ENCODE measurements at places on chromosomes 5 and 9.

GRCh38 chr9:121281614-121282276 lies 13.8 kb downstream of the GSN start:
- DNase-seq = peak; percentile 38

DNA sequence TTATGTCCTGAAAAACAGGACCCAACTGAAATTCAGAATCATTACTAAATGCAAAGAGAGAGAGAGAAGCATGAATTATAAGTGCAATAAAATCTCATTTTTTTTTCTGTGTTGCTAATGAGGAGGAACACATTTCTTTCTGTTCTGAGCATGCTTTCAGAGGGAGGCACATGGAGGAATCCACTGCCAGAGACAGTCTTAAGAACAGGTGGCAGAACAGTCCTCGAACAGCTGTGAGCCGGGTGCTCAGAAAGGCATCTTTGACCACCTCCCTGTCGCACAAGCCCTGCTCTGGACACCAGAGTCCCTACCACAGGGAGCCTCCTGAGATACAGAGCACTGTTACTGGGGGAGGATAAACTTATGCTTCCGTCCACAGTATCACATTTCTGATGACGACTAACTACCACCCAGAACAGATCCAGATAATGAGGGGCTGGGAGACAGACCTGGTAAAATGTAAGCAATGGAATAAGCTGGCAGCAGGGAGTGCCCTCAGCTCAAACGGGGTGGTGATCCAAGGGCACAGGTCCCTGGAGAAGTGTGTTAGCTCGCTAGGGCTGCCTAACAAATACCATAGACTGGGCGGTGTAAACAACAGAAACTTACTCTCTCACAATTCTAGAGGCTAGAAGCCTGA lies 134.0 kb downstream of the SLC1A3 start:
- DNase-seq = peak; percentile 18

- DNase-seq = no peak
Measured at GRCh38 chr5:5632678-5633077, 210.2 kb downstream of the ICE1 start.

GRCh38 chr5:52994266-52994665 lies 5.1 kb downstream of the ITGA2 start:
- no peak for DNase-seq

- no peak for DNase-seq
Measured at GRCh38 chr9:97659771-97660170, 26.1 kb downstream of the NCBP1 start.

DNA sequence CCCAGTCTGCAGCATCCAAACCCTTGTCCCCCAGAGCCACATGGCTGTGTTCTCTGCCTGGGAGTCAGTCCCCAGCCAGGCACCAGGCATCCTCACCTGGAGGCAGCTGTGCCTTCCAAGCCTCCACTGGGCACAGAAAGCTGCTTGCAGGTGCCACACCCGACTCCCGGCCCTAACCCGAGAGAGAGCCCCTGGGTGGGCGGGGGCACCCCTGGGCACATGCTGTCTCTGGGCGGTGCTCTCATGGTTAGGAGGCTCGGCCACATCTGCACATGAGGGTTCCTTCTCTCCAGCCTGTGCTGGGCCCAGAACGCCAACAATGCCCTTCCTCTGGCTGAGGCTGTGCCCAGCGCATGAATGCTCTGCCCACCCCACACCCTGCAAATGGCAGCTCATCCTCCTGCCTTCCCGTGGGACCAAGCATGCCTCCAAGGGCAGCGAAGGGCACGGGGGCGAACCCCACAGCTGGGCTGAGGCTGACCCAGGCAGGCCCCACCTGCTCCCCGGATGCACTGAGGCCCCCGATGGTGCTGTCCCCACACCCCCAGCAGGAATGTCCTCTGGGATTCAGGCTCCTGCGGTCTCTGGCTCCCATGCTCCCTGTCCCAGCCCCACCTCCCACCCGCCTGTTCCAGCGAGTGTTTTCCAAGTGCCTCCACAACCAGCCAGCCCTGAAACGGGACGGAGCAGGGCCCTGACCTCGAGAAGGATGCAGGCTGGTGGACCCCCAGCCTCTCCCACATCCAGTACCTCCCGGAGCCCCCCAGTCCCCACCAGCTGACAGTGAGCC lies 22.5 kb upstream of the CAMSAP1 start:
- DNase-seq = no peak

- no peak for DNase-seq
Measured at GRCh38 chr5:141003791-141004611, 37.7 kb downstream of the PCDHAC2 start.

- peak; percentile 50 for DNase-seq
Measured at GRCh38 chr9:133238272-133238850, 29.3 kb upstream of the OBP2B start.

Measured in fibroblast of skin of right biceps (primary cell).